Fibroblast of pulmonary artery (primary cell): ENCODE measurements at places on chromosomes 11 and 22.

- DNase-seq, result no peak
These were observed 1459.4 kb upstream of the TENM4 start for GRCh38 chr11:80900265-80900664.

DNA sequence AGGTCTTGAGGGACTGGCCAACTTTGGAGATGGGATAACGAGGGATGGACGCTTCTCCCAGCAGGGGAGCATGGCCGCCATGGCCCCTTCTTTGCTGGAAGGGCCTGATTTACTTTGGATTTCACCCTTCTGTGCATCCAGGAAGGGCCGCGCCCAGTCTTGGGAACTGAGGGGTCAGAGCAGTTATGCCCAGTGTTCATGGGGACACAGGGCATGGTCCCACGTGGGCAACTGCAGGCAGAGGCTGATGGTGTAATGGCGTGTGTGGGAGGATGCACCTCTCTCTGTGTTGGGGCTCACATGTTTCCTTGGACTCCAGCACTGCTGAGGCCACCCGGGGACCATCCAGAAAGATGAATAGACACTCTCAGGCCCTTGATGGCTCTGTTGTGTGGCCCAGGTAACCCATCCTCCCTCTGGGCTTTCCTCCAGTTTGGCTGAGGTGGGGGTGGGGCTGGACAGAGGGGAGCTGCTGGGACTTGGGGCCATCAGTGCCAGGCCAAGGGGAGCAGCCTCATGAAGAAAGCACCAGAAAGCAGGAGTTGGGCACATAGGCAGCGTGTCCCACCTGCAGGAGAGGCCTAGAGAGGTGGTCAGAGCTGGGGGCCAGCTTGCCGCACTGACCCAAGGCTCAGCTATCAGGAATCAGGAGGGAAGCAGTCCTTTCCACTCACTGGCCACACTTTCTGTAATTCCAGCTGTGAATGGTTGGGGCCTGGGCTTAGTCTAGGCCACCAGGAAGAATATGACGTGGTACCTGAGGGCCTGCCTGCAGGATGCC lies 1033.9 kb downstream of the TBC1D22A start:
- DNase-seq, result no peak

DNA sequence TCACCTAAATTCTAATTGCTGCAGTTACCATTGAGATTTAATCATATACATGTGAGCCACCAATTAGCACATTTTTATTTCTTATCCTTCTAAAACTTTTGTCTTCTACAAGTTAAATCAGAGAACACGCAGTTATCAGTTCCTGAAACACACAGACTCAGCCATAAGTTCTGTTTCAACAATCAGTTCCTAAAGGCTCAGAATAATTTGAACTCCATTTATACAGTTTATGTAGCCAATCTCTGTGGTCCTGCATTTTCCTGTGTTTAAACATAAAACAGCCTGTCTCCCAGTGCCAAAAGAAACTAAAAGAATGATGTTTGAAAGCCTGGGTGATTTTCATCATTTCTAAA lies 2.9 kb downstream of the PLAAT3 start:
- DNase-seq, result no peak

DNA sequence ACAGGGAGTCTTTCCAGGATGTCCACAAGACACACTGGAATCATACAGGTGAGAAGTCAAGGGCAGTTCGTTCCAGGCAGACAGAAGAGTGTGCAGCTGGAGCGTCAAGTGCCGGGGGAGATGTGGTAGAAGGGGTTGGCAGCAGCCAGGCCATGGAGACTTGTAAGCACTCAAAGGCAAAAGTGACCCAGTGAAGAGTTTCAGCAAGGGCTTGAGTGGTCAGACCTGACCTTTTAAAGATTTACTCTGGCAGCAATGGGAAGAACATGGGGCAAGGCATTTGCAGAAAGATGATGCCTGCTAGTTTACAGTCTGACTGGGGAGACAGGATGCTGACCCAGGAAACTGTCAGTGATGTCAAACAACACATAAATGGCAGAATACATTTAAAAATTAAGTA lies 29.0 kb downstream of the P4HA3 start:
- no peak for DNase-seq

- DNase-seq, result no peak
These were observed 222.6 kb upstream of the CCDC90B start for GRCh38 chr11:83508804-83509203.

GRCh38 chr11:116331381-116331780 lies 441.4 kb downstream of the BUD13 start:
- DNase-seq, result no peak

- no peak for DNase-seq
These were observed 950 bp upstream of the ACER3 start for GRCh38 chr11:76859708-76860227.

DNA sequence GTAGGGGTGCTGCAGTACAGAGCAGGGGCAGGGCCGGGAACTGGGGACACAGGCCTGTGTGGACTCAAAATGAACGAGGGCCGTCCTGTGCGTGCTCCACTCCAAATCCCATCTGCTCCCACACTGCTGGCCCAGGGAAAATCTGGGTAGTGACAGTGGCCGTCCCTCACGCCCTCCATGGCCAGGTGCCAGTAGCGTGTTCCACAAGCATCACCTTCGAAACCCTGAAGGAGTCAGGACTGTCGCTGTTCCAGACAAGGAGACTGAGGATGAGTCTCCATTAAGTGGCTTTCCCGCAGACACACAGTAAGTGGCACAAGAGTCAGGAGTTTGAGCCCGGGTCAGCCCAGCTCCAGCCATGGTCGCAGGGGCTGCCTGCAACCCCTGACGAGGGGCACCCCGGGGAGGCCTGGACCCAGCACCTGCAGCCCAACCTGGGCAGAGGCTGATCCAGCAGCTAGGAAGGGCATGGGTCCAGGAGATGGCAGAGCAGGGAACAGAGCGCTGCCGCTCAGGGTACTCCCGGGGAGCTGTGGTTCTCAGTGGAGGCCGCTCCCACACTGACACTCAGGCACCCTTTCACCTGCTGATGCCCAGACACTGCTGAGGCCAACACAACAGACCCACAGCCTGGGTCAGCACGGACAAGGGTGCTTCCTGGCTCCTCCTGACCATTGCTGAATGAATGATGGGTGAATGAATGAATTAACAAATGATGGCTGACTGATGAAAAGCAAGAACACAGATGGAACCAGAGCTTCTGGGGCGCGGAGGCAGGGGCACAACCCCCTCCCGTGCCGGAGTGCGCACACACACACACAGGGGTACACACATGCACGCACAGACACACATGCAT lies 35.3 kb downstream of the IGF2 start:
- no peak for DNase-seq

DNA sequence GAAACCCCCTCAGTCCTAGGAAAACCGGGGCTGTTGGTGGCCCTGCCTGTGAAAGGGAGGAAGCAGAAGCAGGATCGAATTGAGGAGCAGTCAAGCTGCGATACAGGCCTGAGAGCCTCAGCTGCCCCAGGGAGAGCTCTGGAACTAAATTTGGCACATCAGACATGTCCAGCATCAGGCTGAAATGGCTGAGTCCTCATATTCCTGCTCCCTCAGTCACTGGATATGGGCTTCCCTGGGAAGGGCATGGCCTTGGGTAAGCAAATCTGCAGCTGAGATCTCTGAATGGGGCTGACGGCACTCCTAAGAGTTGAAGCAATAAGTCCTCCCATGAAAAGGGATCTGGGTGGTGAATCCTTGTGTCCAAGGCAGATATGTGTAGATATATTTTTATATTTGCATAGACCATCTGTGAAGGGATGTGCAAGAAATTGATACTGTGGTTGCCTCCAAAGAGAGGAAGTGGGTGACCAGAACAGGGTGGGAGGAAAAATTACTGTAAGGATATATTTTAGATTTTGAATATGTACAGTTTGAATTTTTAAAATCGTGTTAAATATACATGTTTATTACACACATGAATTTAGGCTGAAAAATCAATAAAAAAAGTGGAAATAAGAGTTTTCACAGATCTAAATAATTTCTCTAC lies 45.5 kb downstream of the APIP start:
- no peak for DNase-seq

DNA sequence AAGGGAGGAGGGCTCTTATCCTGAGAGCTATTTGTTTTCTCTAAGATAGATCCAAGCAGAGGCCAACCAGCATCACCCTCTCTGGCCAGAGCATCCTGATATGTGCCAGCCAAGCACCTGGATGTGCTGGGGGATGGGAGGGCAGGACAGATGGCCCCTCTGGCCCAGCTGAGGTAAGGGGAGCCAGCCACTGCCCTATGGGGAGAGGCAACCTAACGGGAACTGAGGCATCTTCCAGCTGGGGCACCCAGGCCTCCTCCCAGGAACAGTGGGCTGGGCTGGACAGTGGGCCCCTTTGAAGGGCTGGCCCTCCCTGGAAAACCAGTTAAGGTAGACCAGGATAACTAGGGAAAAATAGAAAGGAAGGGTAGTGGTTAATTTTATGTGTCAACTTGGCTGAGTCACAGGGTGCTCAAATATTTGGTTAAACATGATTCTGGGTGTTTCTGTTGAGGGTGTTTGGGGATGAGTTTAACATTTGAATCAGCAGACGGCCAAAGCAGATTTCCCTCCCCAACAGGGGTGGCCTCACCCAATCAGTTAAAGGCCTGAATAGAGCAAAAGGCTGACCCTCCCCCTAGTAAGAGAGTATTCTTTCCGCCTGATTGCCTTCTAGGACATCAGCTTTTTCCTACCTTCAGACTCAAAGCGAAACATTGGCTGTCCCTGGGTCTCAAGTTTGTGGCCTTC lies 595.1 kb downstream of the BUD13 start:
- DNase-seq, result no peak

DNA sequence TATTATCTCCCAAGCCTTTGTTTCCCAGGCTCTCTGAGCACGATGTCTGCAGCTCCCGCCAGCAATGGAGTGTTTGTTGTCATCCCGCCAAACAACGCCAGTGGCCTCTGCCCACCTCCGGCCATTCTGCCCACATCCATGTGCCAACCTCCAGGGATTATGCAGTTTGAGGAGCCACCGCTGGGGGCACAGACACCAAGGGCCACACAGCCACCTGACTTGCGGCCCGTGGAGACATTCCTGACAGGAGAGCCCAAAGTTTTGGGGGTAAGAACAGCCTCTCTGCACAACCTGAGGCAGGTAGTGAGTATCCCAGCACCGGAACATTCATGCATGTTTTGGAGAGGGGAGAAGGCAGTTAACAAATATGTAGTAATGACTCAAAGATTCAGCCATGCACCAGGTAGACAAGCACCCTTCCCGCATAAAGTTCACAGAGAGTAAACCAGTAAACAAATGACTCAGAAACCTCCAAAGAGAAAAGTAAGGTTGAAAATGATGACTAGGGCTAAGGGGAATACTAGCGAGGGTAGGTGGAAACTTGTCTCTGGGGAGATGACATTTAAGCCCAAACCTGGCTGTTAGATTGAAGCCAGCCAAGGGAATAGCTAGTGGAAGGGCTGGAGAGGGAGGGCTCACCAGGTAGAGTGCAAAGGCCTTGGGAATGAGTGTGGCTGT lies 7.2 kb downstream of the MS4A15 start:
- no peak for DNase-seq

GRCh38 chr11:111949519-111950426 lies 12.6 kb downstream of the DIXDC1 start:
- no peak for DNase-seq
